ENCODE measurements at places on chromosomes 4 and X.

DNA sequence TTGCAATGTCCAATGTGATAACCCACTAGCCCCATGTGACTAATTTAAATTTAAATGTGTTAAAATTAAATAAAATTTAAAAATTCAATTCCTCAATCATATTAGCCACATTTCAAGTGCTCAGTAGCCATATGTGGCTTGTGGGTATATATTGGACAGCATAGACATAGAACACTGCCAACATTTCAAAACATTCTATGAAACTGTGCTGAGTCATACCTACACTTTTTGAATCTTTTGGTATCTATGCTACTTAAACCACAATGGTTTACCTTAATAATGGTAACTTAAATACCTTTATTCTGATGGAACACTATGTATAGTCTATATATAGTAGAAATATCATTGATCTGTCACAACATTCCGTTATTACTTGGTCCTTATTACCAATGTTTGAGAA, 223.4 kb upstream of the ATOH1 start:
- DNase-seq: no peak

DNA sequence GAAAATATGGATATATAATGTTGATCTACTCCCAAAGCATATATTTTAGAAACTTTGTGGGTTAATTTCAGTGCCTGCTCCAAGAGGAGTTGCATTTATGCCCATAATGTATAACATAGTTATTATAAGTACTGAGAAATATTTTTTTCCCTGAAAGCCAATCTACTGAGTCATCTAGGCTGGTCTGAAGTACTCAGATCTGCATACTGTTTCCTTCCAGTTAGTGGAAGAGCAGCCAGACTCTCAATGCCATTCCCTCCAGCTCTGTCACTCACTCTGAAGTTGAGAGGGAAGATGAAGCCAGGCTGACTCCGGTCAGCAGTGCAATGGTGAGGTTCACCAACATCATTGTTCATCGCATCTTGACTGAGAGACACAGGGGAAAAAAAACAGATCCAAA, 505.1 kb downstream of the PPARGC1A start:
- DNase-seq: no peak

GRCh38 chr4:63670735-63671134, 738.5 kb downstream of the TECRL start:
- no peak for DNase-seq

DNA sequence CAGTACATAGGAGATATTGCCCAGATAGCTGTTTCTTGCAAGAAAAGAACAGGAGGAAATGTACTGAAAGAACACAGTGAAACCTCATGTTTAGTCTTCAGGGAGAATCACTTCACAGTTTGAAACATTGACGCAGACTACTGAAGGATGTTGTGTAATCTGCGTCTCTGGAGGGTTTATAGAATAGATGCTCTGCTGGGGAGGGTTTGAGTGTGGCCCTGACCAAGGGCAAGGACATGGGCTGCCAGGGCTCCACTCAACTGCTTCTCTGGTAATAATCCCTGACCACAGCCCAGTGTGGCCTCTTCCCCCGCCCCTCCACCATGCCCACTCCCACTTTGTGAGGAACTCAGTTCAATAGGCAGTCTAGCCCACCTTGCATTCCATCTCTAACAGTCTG, 15.8 kb upstream of the ACE2 start:
- DNase-seq: no peak

- no peak for DNase-seq
Measured at GRCh38 chr4:38062088-38062775, 102.0 kb downstream of the PTTG2 start.

- no peak for DNase-seq
Measured at GRCh38 chrX:29518100-29518499, 697.3 kb upstream of the MAGEB2 start.

DNA sequence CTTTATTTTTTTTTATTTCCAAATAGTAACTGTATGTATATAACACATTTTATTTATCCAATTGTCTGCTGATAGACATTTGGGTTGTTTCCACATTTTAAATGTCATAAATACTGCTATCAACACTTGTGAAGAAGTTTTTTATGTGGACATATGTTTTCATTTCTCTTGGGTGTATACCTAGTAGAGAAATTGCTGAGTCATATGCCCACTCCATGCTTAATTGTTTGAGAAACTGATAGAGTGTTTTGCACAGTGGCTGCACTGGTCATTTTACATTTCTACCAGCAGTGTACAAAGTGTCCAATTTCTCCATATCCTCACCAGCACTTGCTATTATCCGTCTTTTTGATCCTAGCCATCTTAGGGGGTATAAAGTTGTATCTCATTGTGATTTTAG, 567.8 kb downstream of the GBA3 start:
- no peak for DNase-seq

DNA sequence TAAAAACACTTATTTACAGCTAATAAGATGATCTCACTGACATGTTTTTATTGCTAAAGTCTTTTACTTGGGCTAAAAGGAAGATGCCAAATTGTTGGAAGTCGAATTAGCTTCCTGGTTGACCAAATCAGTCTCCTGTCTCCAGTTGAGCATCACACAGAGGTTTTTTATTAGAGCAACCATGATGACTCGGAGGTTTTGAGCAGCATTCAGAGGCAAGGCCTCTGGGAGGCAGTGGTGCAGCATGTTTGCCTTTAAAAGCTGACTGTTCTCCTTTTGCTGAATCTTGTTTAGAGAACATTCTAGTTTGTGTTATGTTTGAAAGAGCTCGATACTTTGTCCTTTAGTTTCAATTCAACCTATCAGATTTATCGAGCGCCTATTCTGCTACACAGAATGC, 2.1 kb downstream of the UCHL1 start:
- DNase-seq: no peak

DNA sequence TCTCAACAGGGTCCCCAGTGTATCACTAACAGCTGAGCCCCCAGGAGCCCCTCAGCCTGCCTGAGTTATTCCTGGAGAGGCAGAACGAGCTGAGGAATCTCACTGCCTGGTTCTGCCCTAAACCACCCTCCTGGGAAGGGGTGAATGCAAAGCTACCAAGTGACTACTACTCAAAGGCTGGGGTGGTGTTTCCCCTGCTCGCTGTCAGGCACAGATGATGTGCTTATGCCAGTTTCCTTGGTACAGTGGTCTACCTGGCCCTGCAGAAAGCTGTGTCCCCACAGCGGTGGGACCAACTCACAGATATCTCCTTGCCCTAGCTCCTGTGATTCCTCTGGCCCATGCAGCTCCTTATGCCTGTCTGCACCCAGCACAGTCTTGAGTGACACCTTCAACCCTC, 35.4 kb upstream of the ASMTL start:
- no peak for DNase-seq

GRCh38 chrX:43380704-43381103, 275.4 kb upstream of the MAOA start:
- no peak for DNase-seq

- no peak for DNase-seq
Measured at GRCh38 chr4:180261346-180261745, 1981.9 kb upstream of the TENM3 start.

GRCh38 chrX:78517124-78517523, 142.0 kb downstream of the RTL3 start:
- no peak for DNase-seq

DNA sequence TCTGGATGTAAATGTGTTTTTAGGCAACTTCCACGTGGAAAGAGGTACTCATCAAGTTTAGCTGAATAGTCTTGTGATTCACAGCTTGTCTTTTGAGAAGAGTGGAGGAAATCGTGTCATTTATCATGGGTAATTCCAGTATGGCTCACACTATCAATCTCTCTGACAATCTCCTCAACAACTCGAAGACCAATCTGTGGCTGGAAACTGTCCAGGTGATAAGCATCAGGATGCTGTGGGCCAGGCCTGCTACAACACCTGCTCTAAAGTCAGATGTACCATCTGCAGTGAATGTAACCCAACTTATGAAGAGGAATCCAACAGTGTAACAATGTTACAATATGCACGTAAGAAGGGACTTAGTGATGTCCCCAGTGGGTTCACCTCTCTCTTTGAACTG, 132.1 kb upstream of the GK2 start:
- DNase-seq: no peak

DNA sequence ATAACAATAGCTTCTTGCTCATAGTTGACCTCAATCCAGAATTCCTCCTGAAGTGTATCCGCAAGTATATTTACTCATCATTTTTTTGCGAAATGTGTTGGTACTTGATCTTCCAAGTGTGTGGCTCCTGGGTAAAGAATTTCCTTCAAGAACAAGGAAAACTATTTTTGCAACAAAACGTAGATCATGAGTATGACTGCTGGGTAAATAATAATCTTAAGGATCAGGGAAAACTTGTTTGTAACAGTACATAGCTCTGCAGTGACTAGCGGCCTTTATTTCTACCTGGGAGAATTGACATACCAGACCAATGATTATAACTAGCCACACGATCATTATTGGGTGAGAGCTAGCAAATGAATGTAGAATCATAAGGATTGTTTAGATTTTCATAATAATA, 1311.7 kb downstream of the ARAP2 start:
- no peak for DNase-seq

GRCh38 chr4:88054229-88054628, 46.8 kb downstream of the PKD2 start:
- DNase-seq: no peak

DNA sequence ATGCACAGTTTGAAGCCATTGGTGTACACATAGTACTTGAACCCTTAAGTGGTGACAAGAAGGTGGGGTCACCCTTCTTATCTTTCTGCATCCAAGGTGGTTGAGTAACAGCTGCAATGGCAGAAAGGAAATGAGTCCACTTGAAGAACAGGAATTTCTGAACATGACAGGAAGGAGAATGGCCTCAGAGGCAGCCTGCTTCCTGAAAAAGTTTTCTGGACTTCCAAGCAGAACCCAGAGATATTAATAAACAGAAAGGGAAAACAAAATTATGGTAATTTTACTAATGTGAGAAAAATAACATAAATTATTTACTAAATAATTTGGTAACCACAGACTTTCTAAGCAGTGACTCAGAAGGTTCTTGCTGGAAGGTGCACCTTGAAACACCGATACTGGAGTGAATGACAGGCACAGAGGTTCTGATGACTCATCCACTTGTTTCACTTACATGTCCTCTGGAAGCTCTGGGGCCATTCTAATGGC, 119.9 kb upstream of the HS3ST1 start:
- DNase-seq: no peak

DNA sequence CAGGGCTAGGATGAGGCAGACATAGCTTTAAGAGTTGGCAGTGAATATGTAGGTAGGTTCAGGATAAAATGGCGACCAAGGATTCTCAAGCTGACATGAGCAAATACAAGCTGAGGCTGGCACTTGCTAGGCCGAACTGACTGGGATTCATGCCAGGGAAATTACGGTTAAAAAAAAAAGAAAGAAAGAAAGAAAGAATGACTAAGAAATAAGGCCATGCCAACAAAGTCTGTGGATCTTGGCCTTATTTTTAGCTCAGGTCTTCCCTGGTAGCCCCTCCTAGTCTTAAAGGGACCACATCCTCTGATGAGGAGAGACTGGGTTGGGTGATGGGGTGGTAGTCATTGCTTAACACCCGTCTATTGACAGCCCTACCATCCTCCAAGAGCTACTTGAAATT, 64.4 kb upstream of the KLHL13 start:
- DNase-seq: no peak

DNA sequence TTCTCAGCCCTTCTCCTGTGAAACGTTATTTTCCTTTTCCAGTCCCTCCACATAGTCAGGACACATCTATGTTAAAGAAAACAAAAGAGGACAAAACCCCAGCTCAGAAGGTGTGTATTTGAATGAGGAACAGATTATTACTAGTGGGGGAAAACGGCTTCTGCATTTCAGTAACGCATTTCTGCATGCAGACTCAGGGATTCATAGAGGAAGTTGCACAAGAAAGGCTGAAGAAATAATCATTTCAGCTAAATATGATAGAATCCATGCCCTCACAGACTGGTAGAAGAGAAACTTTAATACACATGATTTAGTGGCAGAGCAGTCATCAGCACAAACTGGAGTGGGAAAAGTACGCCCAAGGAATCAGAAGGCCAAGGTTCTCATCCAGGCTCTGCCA, 270.8 kb upstream of the FGF13 start:
- no peak for DNase-seq

DNA sequence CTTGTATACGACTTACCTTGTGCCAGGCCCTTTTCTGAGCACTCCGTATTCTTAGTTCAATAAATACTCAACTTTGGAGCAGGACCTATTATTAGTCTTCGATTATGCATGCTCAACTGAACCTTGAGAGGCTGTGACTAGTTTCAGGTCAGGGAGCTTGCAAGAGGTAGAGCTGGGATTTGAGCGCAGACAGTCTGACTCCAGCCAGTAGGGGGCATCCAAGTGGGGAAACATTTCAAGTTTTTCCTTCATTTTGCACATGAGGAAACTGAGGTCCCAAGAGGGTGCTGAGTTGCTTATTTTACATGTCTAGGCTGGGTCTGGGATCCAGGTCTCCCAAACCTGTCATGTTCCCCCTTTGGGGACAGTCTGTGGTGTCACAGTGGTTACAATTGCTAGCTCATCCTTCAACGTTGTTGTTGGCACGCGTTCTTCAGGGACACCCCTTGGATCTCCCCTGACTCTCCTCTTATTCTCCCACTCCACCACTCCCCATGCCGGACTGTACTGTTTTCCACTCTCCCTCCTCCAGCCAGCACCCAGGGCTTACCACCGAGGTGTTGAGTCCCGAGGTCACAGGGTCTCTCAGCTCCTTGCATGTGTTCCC, 6.7 kb upstream of the PRICKLE3 start:
- no peak for DNase-seq

GRCh38 chr4:159413306-159413943, 310.5 kb downstream of the RAPGEF2 start:
- no peak for DNase-seq

GRCh38 chr4:28287831-28288233, 1427.2 kb downstream of the STIM2 start:
- no peak for DNase-seq

- no peak for DNase-seq
Measured at GRCh38 chr4:18366892-18367291, 345.3 kb upstream of the LCORL start.

- no peak for DNase-seq
Measured at GRCh38 chrX:45274576-45274975, 73.9 kb upstream of the DIPK2B start.

DNA sequence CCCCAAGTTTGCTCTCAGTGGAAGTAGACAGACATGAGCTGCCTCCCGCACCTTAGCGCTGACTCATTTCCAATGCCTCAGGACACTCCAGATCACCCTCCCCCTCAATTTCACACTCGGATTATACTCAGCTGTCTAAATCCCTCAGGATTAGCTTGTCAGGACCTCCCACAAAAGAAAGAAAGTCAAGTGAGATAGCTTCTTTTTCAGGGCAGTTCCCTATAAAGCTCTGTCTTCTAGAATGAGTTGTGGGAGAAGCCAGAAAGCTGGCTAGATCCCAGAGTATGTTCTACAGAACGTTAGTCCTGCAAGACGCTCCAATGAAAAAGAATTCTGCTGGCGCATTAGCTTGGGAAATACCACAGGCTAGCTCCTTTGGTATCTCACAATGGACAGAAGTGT, 51.2 kb upstream of the MTNR1A start:
- no peak for DNase-seq

GRCh38 chr4:10078481-10079233, 37.9 kb downstream of the WDR1 start:
- DNase-seq: peak; percentile 65
